Fibroblast of skin of scalp (primary cell): ENCODE measurements at places on chromosomes 4 and X.

- no peak for DNase-seq
Observed at GRCh38 chrX:105694839-105695238, 127.5 kb upstream of the NRK start.

- DNase-seq: no peak
Observed at GRCh38 chr4:132548463-132548862, 600.6 kb upstream of the PCDH10 start.

- peak; percentile 17 for DNase-seq
Observed at GRCh38 chrX:103248553-103248952, 6.4 kb downstream of the TCEAL8 start.

DNA sequence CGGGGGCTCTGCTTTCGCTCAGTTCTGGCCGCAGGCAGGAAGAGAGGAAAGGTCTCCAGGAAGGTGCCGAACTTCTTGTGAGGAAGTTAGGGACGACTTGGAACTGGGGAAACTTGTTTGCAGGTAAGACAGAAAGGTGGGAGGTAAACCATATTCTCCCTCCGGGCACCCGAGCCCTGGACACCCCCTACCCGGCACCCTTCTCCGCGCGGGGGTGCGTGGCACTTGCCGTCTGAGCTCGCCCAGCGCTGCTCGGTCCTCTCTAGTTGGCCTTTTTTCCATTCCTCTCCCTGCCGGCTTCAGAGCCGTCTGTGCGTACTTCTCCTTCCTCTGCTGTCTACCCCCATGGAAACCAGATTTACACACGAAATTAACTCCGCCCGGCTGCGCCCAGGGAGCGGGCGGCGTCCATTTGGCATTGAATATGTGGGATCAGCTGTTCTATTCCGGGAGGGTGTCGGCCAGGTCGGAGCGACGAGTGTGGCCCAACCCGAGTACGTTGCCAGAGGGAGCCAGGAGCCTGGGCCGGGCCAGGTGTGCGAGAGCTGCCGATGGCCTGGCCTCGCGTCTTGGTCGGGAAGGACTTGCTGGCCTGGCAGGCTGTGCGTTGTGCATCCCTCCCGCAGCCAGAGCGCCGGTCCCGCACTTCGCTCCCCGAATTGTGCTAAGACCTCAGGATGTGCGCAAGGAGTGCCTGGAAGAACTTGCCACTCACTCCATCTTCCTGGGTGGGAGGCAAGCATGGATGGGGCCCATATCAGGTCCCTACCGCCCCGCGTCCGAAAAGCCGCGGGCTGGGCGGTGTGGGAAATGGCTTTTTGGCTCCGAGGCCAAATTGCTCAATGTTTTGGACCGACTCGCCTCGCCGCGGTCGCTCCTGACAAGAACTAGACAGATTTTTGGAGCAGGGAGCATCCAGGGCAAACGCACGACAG lies 1.7 kb downstream of the PDGFRA start:
- peak; percentile 52 for DNase-seq
